ENCODE measurements at places on chromosomes 6 and 20.
A peak's percentile ranks its signal among the peaks of the same experiment; 100 is the strongest.

DNA sequence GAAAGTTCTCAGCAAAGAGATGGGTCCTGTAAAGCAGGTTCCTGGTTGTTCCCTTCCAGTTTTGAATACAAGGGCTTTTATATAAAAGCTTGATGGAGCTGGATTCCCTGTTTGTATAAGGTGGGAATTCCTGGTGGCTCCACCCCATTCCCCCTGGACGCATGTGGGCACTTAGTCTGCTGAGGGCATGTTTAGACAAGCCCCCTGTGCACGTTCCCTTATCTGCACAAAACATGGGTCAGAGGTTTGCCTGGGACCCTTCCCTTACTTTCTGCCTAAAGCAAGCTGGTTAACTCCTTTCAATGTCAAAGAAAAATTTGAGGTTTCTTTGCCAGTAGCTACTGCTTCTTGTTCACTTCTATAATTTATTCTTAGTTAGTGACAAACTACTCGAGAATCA, 181.1 kb downstream of the BCKDHB start:
- DNase-seq: no peak

- no peak for DNase-seq
Measured at GRCh38 chr6:84033523-84034451, at the start of gene MRAP2. Gene MRAP2 (plus strand): TSS chr6:84033772. CDS start chr6:84055319, 21,547 bp downstream.

- peak; percentile 59 for DNase-seq
Measured at GRCh38 chr20:64065974-64066343, 3.0 kb downstream of the TCEA2 start.

GRCh38 chr6:39493174-39493573, 170.7 kb upstream of the KCNK16 start:
- peak; percentile 17 for DNase-seq

DNA sequence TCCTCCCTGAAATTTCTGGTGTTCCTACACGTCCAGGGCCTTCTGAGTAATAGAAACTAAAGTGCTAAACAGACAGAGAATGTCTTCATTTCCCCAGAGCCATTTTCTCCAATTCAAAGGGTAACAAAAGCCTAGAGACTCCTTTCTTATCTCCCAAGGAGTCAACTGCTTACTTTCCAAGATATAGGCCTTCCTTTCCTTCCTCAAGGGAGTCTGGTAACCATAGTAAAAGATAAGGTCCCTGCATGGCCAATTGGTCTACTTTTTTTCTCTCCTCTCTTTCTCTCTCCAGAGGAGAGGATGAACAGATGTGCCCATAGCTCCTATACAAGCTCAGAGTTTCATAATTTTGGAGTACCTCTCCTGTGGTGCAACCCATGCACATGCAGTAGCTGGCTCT, 185.7 kb downstream of the ASCC3 start:
- DNase-seq: no peak

GRCh38 chr6:125866433-125866832, 75.7 kb downstream of the NCOA7 start:
- no peak for DNase-seq

GRCh38 chr6:81669445-81669844, 83.0 kb downstream of the TENT5A start:
- no peak for DNase-seq

- DNase-seq: no peak
Measured at GRCh38 chr6:105892577-105893262, 193.4 kb upstream of the PRDM1 start.

- peak; percentile 62 for DNase-seq
Measured at GRCh38 chr6:87789198-87789899, 87.3 kb upstream of the AKIRIN2 start.

- no peak for DNase-seq
Measured at GRCh38 chr6:90611543-90612312, 24.9 kb upstream of the MAP3K7 start.

- DNase-seq: no peak
Measured at GRCh38 chr20:19083136-19083621, 129.3 kb upstream of the SLC24A3 start.

- DNase-seq: no peak
Measured at GRCh38 chr6:131819572-131820124, 11.8 kb downstream of the ENPP1 start.

GRCh38 chr20:6418732-6419131, 295.9 kb upstream of the FERMT1 start:
- DNase-seq: no peak

- DNase-seq: no peak
Measured at GRCh38 chr6:52990342-52990741, 4.7 kb downstream of the GSTA4 start.

DNA sequence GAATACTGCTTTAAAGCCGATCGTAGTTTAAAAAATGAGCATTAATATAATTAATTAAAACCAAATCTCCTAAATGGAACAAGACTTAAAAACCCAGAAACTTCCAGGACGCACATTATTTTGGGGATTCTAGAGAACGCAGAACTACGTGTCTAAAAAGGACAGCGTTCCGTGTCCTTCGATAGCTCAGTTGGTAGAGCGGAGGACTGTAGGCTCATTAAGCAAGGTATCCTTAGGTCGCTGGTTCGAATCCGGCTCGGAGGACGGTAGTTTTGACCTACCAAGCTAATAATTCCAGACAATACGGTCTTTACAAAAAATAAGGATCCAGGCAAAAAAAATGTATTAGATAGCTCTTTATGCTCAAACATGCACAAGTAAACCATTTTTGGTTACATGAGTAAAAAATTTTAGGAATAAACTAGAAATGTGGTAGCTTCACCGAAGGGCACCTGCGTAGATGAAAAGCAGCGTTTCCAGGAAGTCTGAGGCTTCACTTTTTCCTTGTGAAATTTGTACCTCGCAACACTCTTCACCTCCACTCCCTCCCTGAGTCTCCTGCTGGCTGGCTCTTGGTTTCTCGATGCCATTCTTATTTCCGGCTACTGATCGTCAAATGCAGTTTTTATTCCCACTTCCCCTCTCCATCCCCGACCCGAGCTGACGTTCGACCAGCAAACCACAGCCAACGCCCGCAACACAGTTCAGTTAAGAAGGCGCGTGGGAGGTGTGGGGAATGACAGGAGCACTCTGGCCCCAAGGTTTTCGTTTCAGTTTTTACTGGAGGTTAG, 19.6 kb upstream of the ABT1 start:
- DNase-seq: no peak

- DNase-seq: peak; percentile 48
Measured at GRCh38 chr6:24228681-24229255, 102.8 kb downstream of the NRSN1 start.

DNA sequence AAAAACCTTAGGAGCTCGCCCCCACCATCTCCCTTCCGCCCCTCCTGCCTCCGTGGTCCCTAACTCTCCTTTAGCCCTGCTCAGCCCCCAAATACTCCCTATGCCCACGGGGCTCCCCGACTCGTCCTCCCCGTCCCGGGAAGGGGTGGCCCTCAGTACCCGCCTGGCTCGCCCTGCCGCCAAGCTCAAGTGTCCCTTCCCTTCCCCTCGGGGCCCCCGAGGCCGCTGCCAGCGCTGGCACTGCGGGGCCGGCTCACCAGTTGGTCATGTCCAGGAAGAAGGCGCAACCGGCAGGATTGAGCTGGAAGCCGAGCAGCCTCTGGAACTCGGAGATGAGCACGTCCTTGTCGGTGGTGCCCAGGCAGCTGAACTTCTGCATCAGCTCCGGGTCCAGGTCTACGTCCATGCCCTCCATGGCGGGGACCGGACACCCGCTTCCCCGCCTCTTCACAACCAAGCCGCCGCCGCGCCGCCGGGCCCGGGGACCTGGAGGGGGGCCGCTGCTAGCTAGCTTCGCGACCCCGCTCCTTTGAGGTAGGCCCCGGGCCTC, 303 bp downstream of the ILRUN start:
- peak; percentile 15 for DNase-seq

- no peak for DNase-seq
Measured at GRCh38 chr6:75937846-75938245, 134.6 kb downstream of the IMPG1 start.

DNA sequence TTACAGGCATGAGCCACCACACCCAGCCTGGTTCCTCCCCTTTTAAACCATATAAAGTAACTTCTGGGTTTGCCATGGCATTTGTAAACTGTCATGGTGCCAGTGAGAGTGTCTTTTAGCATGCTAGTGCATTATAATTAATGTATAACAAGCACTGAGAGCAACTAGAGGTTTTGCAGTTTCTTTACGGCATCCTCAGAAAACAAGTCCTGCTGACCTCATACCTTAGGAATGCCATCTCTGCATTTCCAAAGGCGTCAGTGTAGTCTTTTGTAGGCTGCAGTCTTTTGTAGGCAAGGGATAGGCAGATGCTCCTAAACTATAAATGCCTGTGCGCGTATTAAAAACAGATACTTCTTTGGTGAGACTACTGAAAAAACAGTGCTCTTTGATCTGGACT, 75.0 kb upstream of the EZR start:
- DNase-seq: peak; percentile 65

GRCh38 chr6:72784071-72784470, 162.2 kb downstream of the KCNQ5 start:
- DNase-seq: no peak

GRCh38 chr20:310645-311044, 13.3 kb downstream of the ZCCHC3 start:
- DNase-seq: no peak

DNA sequence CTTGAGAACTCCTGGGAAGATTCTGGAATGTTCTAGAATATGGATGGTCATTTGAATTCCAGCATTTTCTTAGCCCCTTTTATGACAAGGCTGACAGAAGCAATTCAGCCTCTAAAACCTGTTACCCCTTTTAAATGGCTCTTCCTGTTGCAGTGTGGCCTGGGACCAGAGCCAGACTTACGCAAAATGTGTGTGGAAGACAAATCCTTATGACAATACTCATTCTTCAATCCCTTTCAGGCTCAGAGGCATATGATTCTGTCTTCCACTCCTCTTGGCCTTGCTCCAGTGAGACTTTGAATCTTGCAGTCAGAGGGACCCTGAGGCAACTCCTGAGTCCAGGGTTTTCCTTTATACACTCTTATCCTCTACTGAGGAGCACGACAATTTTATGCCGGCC, 287.0 kb downstream of the CLIC5 start:
- DNase-seq: peak; percentile 32

DNA sequence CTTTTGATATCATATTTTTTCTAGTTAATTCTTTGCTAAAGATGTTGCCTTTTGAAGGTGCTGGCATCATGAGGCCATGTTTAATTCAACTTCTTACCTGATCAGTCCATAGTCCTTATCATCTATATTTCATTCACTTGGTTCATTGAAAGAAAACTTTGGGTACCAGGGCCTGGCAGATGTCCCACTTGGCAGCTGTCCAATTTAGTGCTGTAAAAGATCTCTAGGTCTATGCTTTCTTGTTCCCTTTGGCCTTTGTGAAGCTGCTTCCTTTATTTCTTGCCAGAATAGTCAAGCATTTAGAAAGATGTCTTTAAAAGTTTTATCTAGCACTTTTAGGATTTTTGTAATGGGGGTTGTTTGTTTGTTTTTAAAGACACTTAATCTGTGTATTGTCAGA, 61.7 kb upstream of the EYA4 start:
- no peak for DNase-seq

DNA sequence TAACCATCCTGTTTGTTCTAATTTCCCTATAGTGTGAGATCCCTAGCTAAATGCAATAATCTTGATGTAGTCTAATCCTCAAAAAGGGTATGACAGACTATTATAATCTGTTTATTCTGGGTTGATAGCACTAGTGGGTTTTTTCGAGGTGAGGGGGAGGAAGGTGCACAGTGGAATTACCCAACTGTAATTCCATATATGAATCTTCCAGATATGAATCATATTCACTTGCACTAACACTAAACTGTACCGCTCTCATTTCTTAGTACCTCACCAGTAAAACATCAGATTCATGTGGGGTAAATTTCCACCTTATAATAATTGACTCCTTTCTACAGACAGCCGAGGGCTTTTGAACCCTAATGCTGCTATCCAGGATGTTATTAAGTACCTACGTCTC, 16.5 kb downstream of the NCOA7 start:
- no peak for DNase-seq

DNA sequence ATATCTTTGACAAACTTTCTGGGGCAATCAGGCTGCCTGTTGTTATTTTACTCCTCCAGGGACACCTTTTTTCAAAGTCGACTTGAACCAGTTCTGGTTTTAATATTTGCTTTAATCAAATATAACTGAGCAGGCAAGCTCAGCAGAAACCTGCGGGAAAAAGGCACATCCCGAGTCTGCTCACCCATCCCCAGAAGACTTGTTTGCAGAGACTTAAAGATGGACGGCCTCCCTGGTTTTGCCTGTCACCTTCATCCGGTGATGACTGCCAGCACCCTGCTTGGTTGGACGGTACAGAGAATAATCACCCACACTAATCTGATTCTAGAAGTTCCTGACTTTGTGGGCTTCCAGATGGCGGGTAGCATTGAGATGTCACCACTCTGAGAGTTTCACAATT, 36.8 kb downstream of the PPP1R3G start:
- no peak for DNase-seq

GRCh38 chr6:43211955-43212354, 17.3 kb downstream of the DNPH1 start:
- DNase-seq: no peak

DNA sequence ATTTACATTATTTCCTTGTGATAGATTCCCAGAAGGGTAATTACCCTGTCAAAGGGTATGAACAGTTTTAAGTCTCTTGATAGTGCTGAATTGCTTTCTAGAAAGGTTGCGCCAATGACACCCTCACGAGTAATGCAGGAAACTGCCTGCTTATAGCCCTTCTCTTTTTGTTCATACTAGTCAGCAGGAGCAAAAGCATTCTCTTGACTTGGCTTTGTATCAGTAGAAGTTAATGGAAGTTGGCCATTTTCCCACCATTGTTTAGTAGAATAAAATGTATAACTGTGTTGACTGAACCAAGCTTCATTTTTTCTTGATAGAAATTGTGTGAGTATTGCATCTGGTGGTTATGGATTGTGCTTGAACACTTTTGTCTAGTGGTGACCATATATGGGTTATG, 100.1 kb downstream of the FARS2 start:
- no peak for DNase-seq

GRCh38 chr20:11902285-11902697, 15.4 kb upstream of the BTBD3 start:
- DNase-seq: peak; percentile 57

- peak; percentile 98 for DNase-seq
Measured at GRCh38 chr20:309841-310644, 12.7 kb downstream of the ZCCHC3 start.

DNA sequence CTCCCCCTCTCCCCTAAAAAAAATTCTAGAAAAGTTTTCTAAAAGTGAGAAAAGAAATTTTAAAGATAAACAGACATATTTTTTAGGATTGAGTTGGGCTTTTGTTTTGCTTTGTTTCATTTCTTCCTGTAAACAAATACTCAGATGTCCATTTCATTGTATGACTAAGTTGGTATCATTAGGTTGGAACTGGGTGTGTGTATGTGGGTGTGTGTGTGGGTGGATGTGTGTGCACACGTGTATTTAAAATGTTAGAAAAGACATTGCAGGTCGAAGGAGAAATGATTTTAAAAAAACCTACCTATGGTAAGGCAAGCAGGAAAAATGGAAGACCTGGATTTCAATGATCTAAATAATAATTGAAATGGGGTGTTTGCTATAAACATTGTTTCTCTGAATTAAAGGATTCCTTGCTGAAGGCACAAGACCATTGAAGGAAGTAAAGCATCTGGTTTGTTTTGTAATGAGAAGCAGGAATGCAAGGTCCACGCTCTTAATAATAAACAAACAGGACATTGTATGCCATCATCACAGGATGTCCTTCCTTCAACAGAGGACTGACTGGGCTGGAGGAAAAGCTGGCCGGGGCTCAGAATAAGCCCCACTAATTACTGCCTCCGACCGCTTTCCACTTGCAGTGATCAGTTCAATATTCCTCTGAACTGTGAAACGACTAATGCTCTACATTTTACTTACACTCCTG, 996 bp upstream of the PRDM1 start:
- no peak for DNase-seq

GRCh38 chr6:30743099-30744053, 889 bp upstream of the FLOT1 start:
- DNase-seq: no peak

All from GM04504 (cell line).